Stimulated activated CD8-positive, alpha-beta memory T cell treated with anti-CD3 and anti-CD28 coated beads, Interleukin-4, amount 100 ng/mL, for 24 hours (primary cell): ENCODE measurements at places on chromosomes 6 and 20.

DNA sequence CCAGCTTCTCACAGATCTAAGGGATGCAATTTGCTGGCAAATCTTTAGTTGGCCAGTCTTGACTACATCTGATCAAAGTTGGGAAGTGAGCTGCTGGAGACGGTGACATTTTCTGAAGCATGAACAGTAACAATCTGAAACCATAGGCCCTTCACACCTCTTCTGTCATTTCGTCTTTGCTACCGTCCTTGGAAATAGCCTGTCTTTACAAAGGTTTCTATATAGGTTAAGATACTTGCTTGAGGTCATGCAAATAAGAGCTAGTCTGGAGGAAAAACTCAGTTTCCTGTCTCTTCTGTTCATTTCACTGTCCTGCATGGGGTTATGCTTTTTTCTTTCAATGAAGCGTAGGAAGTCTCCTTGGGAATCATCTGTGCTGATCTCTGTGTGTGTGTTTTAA, 55.6 kb downstream of the CARMIL1 start:
- no peak for DNase-seq

- no peak for DNase-seq
These were observed 440.6 kb upstream of the EPHA7 start for GRCh38 chr6:93859971-93860370.

- DNase-seq = no peak
These were observed 6.7 kb downstream of the APMAP start for GRCh38 chr20:24985802-24986201.

GRCh38 chr6:170173335-170173881, 117.5 kb downstream of the DLL1 start:
- DNase-seq = no peak

- no peak for DNase-seq
These were observed 15.7 kb downstream of the BMP7 start for GRCh38 chr20:57250607-57251343.

DNA sequence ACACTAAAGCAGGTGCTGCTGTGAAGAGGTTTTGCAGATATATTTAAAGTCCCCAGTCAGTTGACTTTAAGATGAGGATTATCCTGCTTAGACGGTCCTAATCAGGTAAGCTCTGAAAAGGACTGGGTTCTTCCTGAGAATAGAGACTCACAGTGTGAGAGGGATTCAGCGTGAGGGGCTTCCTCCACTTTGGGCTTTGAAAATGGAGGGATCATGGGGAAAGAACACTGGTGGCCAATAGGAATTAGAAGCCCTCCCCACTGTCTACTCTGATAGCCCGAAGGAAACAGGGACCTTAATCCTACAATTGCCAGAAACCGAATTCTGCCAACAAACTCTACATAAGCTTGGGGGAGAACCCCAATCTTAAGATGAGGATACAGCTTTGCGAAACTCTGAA, 29.7 kb upstream of the HLA-G start:
- no peak for DNase-seq

- no peak for DNase-seq
These were observed 161.3 kb downstream of the SOX4 start for GRCh38 chr6:21754891-21755290.

DNA sequence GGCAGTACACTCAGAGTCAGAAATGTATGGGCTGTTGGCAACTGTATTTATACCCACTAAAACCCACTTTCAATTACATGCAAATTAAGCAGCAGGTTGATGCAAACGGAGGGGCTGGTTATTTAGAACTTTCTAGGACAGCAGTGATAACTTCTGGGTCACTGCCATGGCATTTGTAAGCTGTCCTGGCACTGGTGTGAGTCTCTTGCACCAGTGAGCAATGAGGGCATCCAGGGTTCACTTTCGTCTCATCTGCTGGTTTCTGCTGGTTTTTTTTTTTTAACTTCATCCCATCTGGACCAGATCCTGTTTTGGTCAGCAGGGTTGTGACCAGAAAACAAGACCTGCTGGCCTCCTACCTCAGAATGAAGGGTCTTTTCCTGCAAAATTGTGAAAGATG, 49.2 kb downstream of the CDH26 start:
- no peak for DNase-seq

GRCh38 chr20:46202766-46203509, 84.8 kb downstream of the CD40 start:
- no peak for DNase-seq

- no peak for DNase-seq
These were observed 297.8 kb downstream of the ZFAND3 start for GRCh38 chr6:38117281-38117680.

DNA sequence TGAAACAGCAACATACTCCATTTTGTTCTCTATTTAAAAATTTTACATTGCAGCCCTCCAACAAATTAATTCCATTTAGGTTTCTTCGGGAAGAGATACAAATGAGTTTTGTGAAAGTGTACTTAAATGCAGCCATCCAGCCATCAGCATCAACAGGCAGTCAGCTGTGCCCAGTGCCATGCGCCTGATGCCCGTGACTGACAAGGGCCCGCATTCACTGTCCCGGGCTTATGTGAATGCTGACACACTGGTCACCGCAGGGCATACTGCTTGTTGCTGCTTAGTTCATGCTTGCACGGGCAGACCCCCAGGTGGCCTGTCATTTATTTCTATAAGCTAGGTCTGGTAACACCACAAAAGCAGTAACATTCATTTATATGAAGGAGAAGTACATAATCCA, 224.9 kb upstream of the QKI start:
- no peak for DNase-seq

DNA sequence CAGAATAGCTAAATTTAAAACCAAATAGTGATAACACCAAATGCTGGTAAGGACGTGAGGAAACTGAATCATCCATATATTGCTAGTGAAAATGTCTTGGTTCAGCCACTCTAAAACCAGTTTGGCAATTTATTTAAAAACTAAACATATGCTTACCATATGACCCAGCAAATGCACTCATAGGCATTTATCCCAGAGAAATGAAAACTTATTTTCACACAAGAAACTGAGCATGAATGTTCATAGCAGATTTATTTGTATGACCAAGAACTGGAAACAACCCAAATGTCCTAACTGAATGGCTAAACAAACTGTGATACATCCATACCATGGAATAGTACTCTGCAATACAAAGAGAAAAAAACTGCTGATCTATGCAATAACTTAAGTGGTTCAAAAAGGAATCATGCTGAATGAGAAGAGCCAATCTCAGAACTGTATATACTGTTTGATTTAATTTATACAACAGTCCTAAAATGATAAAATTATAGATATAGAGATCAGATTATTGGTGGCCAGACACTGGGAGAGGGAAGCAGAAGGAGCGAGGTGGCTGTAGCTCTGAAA, 115.6 kb upstream of the ADGRF1 start:
- DNase-seq = no peak

DNA sequence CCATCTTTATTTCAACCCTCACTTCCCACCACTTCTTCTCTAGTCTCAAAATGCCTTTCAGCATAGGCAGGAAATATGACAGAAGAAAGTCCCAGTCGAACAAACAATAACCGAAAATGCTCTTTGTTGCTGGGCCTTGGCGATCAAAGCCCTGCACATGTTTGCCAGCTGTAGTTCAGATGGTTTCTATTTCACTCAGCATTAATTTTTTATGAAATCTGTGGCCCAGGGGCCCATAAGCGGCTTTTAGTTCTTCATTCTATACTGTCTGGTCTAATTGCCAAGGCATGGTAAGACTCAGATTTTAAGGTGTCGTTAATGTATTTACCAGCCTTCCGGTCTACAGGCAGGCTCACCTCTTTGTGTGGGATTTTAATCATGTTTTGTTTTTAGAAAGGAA, 10.9 kb upstream of the F13A1 start:
- no peak for DNase-seq

GRCh38 chr6:154579485-154579884, 69.0 kb upstream of the CNKSR3 start:
- DNase-seq = no peak

- DNase-seq = no peak
These were observed 627.8 kb downstream of the DOK5 start for GRCh38 chr20:55103188-55103587.

DNA sequence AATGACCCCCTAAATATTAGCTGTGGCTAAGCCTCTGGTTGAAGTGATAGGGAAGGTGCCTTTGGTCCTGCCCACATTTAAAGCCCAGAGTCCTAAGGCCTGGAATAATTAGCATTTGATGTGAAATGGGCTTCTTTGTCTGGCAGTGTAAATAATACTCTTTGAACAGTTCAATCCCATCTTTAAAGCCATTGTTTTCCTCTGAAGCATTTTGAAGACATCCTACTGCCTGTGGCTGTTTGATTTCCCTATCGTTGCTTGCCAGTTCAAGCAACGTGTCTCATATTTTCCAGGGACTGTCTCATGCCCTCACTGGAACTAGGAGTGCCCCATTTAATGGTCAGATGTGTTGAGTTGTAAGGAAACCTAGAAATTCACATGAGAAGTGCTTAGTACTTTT, 89.3 kb upstream of the BTN3A2 start:
- DNase-seq = no peak

DNA sequence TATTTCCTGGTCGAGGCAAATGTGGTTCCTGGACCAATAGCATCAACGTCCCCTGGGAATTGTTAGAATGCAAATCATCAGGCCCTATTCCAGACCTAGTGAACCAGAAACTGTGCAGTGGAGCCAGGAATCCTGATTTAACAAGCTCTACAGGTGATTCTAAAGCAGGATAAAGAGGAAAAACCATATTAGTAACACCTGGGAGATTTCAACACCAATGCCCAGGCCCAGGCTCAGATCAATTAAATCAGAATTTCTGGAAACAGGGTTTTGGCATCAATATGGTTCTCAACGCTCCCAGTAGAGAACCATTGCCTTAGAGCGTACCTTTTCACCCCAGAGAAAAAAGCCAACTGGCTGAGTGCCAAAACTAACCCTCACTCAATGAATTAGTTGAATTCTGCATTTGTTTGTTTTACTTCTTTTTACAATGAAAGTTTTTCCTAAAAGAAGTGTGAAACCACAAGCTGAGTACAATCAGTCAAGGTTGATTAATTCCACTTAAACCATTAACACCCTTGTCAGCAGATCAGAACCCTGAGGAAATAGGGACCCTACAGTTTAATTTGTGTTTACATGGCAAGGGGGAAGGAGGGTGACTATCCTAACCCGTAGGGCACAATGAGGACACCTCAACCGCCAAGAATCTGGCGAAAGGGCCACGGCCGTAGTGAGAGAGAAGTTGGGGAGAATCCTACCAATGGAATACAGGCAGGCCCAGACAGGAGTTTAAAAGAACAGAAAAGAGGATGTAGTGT, 34.9 kb upstream of the LOC128125822 start:
- no peak for DNase-seq

- no peak for DNase-seq
These were observed 43.4 kb upstream of the RIPOR2 start for GRCh38 chr6:24979176-24979575.

GRCh38 chr6:159282421-159282820, 113.2 kb downstream of the FNDC1 start:
- DNase-seq = no peak

GRCh38 chr20:34986311-34987287, 30.9 kb downstream of the MYH7B start:
- DNase-seq = no peak

GRCh38 chr6:113588646-113589045, 268.5 kb upstream of the MARCKS start:
- DNase-seq = no peak

GRCh38 chr20:11675920-11676629, 241.6 kb upstream of the BTBD3 start:
- DNase-seq = no peak

DNA sequence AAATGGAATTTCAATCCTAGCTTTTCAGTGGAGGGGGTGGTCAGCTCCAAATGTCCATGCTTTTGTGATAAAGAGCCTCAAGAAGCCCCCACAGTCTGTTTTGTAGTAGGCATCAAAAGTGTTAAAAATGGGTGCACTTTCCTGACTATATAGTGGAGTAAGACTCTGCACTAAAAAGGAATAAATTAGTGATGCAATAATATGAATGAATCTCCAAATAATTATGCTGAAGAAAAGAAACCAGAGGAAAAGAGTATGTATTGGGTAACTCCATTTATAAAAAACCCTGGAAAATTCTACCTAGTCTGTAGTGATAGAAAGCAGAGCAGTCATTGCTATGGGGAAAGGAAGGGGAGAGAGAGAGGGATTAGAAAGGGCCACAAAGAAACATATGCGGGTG, 310.4 kb upstream of the SUPT3H start:
- no peak for DNase-seq

DNA sequence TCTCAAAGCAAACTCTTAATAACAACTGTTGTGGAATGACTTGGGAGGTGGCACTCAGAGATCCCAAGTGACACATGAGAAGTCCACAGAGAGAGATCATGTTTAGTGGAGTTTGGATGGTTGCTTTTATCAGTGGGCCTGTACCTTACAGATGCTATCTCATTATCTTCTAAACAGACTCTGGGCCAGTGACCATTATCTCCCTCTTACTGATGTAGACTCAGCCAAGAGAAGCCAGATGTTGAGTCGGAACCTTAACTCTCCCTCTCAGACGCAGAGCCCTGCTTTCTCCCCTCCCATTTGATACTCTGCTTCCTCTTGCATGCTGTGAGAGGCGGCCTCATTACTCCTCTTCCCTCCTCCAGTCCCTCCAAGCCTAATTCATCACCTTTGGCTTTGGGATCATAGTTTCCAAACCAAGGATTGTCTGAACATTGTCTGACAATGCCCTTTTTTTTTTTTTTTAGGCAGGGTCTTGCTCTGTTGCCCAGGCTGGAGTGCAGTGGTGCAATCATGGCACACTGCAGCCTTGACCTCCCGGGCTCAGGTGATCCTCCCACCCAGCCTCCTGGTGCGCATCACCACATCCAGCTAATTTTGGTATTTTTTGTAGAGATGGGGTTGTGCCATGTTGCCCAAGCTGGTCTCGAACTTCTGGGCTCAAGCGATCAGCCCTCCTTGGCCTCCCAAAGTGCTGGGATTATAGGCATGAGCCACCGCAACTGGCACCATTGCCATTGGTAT, 4.5 kb upstream of the DDR1 start:
- no peak for DNase-seq

DNA sequence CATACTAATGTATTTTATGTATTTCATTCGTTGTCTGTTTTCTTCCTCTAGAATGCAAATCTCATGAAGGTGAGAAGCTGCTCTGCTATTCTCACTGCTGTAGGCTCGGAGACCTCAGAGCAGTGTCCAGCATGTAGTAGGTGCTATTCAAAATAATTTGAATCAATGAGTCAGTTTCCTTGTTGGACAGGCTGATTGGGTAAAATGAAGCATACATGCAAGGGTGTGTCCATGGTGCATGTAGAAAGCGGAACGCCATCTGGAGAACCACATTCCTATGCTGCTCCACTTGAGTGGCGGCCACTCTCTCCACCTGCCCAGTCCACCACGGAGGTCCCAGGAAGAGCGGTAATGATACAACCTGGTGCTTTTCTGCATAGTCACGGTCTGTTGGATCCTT, 412.1 kb downstream of the QKI start:
- no peak for DNase-seq

GRCh38 chr6:87636315-87636714, 46.4 kb downstream of the ORC3 start:
- no peak for DNase-seq
